NCI-H187 treated with DMSO at 0.1 percent for 48 hours (cell line): ENCODE measurements at places on chromosomes 13 and 19.

GRCh38 chr13:80235166-80235966 is 105.6 kb downstream of the SPRY2 start:
- no peak for DNase-seq

DNA sequence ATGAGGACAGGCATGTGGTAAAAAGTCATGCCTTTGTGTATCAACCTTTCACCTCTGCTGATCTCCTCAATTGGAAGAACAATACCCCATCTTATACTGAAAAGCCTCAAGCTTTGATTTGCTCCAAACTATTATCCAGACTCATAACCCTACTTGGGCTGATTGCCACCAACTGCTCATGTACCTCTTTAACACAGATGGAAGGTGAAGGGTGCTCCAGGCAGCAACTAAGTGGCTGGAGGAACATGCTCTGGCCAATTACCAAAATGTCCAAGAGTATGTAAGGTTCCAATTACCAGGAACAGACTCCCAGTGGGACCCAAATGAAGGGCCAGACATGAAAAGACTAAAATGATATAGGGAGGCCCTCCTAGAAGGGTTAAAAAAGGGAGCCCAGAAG is 78.3 kb downstream of the ZNF486 start:
- no peak for DNase-seq

DNA sequence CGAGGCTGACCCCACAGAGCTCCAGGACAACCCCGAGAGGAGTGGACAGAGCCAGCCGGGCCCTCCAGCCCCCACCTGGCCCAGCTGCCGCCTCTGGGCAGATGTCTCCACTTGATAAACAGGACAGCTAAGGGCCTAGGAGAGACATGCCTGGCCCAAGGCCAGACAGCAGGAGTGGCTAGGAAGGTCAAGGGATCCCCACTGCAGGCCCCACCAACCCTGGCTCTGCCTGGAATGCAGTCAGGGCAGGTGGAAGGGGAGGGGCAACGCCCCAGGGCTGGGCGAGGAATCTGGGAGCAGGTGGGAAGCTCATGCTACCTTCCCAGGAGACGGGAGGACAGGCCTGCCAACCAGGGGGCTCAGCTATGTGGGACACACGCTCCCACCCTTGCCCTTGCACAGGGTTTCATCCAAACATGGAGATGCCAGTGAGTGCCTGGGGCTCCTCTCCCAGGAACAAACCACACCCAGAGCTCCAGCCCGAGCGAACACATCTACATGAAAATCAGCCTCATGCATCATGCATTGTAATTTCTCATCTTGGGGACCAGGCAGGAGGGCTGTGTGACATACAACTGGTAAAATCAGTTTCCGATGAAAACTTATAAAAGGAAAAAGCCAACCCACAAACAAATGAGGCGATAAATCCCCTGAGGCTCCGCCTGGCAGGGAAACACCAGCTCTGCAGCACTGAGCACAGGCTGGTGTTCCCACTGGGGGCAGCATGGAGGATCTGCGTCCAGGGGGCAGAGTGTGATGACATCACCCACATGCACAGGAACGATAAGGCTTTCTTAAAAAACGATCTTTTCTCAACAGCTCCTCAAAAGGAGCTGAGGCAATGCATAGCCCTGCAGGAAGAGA is 25.0 kb downstream of the SH3GL1 start:
- DNase-seq, result no peak

- DNase-seq, result no peak
These were observed 26.1 kb downstream of the DEDD2 start for GRCh38 chr19:42191330-42191729.

DNA sequence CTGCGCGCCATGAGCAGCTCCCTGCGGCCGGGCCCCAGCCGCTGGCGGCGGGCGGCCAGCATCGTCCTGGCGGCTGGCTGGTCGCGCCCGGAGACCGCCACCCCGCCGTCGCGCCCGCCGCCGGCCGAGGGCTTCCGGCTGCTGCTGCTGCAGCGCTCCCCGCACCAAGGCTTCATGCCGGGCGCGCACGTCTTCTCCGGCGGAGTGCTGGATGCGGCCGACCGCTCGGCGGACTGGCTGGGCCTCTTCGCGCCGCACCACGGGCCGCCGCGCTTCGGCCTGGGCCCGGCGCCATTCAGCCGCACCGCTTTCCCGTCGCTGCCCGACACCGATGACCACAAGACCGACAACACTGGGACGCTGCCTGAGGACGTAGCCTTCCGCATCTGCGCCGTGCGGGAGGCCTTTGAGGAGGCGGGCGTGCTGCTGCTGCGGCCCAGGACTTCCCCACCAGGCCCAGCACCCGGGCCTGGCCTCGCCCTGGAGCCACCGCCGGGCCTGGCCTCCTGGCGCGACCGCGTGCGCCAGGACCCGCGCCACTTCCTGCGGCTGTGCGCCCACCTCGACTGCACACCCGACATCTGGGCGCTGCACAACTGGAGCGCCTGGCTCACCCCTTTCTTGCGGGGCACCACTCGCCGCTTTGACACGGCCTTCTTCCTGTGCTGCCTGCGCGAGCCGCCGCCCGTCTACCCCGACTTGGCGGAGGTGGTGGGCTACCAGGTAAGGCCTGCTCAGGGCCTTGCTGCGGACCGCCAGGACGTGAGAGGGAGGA is 518 bp downstream of the NUDT19 start:
- no peak for DNase-seq

DNA sequence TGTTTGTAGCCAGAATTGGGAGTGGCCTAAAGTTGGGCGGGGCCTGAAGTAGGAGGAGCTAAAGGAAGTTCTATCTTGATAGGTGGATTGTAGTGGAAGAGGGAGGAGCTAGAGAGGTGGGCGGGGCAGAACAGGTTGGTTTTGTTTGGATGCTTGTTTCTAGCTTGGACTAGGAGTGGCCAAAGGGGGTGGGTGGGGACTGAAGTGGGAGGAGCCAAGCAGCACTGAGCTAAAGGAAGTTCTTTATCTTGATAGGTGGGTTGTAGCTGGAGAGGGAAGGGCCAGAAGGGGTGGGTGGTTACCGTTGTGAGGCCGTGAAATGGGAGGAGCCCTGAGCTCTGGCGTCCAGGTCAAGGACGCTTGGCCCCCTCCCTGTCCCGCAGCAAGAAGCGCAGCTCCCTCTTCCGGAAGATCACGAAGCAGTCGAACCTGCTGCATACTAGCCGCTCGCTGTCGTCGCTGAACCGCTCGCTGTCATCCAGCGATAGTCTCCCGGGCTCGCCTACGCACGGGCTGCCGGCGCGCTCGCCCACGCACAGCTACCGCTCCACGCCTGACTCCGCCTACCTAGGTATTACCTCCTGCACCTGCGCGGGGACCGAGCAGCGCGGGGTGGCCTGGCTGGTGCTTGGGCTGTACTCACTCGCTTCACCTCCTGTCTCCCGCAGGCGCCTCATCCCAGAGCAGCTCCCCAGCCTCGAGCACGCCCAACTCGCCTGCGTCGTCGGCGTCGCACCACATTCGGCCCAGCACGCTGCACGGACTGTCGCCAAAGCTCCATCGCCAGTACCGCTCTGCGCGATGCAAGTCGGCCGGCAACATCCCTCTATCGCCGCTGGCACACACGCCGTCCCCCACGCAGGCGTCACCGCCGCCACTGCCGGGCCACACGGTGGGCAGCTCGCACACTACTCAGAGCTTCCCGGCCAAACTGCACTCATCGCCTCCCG is 8.0 kb downstream of the DNASE2 start:
- DNase-seq, result peak; percentile 42

DNA sequence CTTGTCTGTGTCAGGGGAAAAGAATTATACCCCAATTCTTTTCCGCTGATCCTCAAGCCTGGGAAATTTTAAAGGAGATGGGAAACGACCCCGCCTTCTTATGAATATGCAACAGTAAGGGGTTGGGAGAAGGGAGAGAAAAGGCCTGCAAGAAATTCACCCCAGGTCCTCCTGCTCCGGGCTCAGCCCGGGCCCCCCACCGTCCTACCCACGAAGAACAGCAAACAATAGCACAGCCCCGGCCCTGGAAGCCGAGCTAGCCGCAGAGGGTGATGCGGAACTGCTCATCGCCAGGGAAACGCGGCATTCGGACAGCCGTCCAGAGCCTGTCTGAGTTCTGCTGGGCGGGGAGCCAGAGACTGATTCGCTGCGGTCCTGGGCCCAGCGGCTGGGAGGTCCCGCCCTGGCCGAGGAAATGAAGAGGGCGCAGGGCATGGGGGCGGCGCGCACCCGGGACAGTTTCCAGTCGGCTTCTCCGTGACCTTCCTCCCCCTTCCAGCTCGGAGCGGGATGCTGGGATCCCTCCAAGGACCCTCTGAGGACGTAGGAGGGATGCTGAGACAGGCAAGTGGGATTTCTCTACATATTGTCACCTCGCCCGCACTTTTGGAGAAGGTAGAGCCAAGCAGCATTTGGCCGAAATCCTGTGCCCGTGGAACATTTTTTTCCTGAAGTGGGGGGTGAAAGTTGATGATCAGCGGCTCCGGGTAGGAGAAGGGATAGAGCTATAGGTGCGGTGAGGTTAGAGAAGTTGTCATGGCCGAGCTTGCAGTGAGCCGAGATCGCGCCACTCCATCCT is 82.3 kb upstream of the C1QTNF9B start:
- no peak for DNase-seq

DNA sequence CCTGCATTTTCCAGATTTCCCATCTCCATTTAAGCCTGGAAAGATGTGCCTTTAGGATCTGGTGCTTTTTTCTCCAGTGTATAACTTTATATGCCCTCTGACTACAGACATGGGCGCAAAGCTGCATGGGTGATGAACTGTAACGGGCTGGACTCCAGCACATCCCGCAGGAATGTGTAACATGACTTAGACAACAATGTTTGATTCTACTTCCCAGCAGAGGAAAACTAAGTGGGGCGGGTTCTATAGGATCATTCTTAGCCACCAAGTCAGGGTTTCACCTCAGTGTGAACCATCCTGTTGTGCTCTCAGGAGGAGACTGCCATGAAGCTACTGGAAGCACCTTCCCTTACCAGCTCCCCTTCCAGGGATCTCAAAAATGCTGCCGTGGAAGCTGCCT is 93.2 kb upstream of the SERP2 start:
- no peak for DNase-seq

- DNase-seq, result no peak
These were observed 10.4 kb upstream of the TBC1D4 start for GRCh38 chr13:75492389-75492788.

DNA sequence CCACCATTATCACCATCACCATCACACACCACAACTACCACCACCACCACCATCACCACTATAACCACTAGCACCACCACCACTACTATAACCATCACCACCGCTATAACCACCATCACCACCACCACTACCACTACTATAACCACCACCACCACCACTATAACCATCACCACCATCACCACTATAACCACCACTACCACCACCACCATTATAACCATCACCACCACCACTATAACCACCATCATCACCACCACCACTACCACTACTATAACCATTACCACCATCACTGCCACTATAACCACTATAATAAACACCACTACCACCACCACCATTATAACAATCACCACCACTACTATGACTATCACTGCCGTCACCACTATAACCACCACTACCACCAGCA is 173.2 kb downstream of the DCLK1 start:
- no peak for DNase-seq

GRCh38 chr13:53311561-53311960 is 282.9 kb downstream of the OLFM4 start:
- no peak for DNase-seq

- no peak for DNase-seq
These were observed at the start of gene LGALS7B for GRCh38 chr19:38788478-38789243. Gene LGALS7B, plus strand, starts transcription at chr19:38789200. Its CDS starts 27 bp downstream, at chr19:38789227.

DNA sequence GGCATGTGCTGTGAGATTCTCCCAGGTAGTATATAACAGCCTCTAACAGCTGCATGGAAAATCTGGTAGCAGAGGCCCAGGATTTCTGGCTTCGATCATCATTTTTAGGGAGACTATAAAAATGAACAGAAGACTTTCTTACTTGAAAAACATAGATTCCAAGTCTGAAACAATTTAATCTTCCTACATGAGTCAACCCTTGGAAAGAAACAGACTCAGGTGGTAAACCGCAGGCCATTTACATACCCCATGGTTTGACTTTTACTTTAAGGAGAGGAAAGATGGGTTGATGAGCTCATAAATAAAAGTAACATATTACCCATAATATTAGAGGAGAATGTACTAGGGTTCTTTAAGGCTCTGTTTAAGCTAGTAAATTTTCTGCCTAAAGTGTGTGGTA is 121.6 kb downstream of the CYSLTR2 start:
- DNase-seq, result no peak

DNA sequence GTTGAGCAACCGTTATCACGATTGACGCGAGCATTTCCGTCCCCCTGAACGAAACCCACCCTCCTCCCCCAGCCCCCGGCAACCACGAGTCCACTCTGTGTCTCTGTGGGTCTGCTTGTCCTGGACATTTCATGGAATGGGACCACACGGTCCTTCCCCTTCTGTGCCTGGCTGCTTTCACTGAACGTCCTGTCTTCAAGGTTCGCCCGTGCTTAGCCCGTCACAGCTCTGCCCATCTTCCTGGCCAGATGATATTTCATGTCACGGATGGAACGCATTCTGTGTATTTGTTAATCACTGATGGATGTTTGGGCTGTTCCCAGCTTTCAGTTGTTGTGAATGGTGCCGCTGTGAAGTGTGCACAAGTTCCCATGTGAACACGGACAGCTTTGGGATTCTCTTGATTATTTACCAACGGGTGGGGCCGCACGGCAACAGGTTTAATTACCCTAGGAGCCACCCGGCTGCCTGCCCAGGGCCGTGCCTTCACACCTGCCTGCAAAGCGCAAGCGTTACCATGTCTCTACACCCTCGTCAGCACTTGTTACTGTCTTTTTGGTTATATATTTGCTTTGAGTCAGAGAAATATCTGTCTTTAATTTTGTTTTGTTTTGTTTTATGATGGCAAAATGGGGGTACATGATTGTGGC is 42.5 kb downstream of the RASA3 start:
- no peak for DNase-seq

DNA sequence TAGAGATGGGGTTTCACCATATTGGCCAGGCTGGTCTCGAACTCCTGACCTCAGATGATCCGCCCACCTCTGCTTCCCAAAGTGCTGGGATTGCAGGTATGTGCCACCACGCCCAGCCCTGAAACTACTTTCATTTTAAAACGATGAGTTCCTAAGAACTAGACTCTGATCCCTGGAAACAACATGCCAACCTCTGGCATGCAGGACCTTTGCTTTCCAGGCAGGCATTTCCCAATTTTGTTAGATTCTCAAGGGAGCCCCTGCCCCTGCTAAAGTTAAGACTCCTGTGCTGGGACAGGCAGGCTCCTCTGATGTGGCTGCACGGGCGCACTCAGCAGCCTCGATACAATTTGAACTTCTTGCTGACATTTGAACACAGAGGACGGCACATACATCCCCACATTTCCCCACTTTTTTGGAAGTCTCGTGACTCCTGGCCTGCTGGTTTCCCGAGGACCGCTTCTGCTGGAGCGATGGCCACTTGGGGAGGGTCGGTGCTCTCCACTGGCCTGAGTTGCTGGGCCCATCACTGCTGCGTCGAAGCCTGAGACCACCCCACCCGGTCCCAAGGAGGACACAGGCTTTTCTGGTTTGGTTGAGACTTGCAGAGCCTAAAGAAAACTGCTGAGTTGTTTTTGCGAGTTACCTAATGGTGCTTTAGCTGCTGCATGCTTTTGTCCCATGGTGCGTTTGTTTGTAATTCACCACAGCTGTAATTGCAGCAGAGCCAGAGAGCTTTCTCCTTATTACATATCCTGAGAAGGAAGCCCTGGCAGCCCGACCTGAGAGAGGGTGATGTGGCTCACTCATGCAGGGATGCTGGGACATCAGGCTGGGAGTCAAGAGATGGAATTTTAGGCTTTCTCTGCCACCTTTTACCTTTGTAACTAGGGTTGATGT is 8.2 kb downstream of the ATP11A start:
- DNase-seq, result no peak
